ENCODE measurements at places on chromosomes 13 and 19.

GRCh38 chr19:10624585-10624984, 768 bp upstream of the SLC44A2 start:
- no peak for DNase-seq

DNA sequence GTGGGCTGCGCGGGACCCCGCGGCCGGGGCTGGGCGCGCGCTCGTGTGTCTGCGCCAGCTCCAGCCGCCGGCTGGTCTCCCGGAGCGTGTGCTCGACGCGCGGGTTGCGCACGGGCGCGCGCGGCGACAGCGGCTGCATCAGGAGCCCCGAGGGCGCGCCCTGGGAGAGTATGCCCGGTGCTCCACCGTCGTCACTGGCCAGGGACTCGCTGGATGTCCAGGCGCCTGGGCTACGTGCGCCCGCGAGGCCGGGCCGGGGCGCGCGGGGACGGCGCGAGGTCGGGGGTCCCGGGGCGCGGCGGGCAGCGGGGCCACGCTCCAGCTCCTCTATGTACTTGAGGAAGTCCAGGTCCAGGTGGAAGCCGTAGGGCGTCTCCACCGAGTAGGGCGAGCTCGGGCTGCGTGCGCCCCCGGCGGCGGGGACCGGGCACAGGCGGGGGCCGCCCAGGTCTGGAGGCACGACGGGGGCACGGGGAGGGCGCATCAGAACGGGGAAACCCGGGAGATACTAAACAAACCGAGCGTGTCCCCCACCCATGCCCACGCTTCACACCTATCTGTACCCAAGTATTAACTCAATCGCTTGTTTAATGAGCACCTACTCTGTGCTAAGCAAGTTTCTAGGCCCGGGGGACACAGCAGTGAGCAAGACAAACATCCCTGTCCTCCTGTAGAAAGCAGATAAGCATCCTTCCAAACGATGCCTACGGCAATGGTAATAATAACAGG, 7.6 kb downstream of the KANK3 start:
- DNase-seq: peak; percentile 47

GRCh38 chr19:18657590-18658365, 20.9 kb downstream of the KLHL26 start:
- DNase-seq: peak; percentile 49

DNA sequence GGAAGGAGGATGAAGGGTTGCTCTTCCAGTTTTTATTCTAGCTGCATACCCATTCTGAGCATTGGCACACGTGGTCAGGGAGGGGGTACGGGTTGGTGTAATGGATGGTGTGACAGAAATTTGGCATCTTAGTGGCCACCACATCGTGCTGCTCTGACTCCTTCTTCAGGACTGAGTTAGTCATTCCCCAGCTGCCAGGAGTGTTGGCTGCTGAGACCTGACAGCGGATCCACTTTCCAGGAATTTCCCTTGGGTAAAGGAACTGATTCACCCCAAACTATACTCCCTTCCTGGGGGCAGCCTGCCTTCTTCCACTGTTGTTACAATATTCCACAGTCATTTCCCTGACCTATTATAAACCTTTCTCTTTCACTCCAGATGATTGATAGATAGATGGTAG, 595.5 kb upstream of the KLHL1 start:
- no peak for DNase-seq
